ENCODE measurements at places on chromosomes 7 and 10.
A peak's percentile ranks its signal among the peaks of the same experiment; 100 is the strongest.

- no peak for DNase-seq
Observed at GRCh38 chr7:80843018-80843677, 75.7 kb downstream of the SEMA3C start.

GRCh38 chr10:101561068-101561915 is 26.8 kb downstream of the POLL start:
- no peak for DNase-seq

DNA sequence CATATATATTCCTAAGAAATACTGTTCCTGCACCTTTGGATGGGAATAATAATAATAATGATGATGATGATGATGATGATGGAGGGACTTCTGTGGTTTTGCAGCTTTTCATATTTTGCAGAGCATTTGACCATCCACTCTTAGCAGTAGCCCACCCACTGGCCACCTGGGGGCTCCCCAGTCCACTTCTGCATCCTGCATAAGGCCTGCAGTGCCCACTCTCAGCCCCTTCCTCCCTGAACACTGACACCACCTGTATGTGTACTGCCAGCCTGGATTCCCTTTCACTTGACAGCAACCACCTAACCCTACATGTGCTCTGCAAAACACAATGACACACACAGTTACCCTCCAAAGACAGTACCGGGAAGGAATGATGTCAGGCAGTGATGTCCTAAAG is 131.4 kb downstream of the ADAM12 start:
- no peak for DNase-seq

DNA sequence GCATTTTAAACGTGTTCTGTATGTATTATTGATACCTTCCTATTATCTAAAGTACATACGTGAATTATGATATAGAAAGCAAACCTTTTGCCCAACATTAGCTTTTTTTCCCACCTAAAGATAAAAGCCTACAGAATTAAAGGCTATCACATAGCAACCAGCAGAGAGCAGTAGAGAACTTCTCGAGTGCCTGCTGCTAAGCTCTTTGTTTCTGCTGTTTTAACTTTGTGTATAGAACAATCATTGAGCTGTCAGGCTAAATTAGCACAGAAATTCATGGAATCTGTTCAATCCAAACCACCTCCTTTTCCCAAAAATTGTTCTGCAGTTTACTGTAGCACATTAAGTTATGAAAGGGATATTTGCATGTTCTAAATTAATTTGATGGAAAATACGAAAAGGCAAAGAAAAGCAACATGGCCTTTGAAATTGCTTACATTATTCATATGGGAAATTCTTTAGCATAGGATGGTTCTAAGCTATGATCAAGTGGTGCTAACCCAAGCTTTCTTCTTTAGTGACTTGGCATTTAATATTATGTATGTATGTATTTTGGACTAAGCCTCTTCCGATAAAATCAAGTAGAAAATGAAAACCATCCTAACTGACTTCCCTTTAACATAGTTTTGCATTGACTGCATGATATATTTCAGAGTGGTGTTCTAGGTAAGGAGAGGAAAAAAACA is 1288.5 kb downstream of the GATA3 start:
- peak; percentile 16 for DNase-seq

DNA sequence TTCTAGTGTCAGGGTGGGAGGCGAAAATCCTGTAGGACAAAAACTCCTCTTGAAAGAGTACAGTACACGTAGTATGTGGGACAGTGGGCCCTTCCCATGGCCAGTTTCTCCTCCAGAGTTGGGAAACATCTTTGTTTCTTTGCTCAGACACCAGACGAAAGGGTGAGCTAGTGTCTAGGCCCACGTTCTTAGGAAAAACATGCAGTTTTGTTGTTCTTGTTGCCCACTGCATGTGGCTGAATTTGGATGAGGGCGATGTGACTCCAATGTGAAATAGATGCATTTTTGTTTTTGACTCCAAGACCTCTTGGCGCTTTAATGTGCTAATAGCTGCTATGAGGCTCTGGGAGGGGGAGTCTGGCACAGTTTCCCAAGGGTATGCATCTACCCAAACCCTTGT is 100.8 kb downstream of the ATXN7L1 start:
- DNase-seq = no peak

DNA sequence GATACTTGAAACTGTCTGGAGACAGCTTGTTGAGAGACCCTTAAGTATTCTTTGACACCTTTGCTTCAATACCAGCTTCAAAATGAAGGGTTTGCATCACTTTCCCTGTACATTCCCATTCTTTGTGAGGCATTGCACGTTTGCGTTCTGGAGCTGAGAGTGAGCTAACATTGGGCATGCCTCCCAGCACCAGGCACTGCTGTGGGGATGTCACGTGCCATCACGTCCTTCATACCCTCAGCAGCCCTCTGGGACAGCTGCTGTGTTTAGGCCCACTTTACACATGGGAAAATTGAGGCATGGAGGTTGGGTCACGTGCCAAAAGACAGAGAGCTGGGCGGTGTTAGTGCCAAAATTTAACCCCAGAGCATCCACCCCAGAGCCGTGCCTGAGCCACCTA is 66.2 kb upstream of the INSYN2A start:
- DNase-seq = no peak

DNA sequence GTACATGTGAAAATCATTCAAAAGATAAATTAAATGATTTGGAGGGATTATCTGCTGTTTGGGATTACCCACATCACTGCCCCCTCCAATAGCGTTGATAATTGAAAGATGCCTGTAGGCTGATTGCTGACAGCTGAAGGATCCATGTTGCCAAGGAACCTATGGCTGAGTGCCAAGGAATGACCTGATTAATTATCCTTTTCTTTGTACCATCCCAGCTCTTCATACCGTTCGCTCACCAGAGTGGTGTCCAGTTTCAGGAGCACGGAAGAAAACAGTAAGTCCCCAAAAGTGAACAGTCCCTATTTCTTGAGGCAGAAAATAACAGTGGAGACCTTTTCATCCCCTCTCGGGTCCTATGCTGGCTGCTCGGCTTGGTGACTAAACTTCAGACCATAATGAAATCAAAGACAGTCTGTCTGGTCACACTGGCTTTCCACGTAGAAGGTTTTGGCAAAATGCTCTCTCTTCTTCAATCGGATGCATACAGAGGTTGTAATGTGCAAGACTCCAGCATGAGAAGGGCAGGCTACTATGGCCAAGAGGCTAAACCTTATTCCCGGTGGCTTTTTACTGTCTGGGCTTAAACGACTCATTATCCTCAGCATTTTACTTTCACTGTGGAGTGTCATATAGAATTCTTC is 108.8 kb downstream of the SPAG6 start:
- DNase-seq = no peak

- DNase-seq = no peak
Observed at GRCh38 chr10:525565-526315, 163.7 kb downstream of the DIP2C start.

DNA sequence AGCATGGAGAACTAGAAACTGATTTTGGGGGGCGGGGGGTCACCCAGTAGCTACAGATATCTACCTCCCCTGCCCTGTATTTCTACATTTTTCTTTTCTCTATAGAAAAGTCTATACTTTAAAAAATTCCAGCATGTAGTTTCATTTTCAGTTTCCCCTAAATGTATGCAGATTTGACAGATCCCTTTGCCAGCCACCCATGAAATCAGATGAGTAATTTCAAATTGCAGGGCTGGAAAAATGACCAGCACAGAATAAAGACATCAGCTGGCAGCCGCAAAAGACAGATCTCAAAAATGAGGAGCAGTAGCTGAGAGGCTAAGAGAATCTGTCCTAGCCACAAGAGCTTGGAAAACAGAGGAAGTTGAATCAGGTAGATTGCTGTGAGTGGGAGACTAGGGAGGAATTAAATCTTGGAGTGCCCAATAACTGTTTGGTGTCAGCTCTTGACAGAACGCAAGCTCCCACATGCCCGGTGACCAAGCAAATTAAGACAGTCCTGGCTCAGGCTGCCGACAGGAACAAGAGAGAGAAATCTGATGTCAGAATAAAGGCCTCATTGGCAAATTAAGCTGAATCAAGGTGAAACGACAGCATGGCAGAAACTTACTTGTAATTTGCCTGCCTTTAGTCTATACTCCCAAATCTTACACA is 24.5 kb downstream of the ADRB1 start:
- no peak for DNase-seq

DNA sequence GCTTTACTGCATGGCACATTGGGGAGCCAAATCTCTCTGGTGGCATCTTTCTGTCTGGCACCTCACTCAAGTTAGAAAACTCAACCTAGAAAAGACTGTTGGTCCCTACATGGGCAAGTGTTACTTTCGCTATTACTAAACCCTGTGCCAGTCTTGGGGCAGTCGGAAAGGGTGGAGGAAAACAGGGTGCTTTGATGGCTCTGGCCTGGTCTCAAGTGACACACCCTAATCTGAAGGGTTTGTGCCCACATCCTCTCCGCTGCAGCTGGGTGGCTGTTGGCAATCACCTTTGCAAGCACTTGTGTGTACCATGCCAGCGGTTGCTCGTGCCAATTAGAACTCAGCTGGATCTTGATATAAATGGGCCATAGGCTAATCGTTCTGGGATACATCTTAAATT is 159.8 kb upstream of the ITGB1 start:
- peak; percentile 68 for DNase-seq

DNA sequence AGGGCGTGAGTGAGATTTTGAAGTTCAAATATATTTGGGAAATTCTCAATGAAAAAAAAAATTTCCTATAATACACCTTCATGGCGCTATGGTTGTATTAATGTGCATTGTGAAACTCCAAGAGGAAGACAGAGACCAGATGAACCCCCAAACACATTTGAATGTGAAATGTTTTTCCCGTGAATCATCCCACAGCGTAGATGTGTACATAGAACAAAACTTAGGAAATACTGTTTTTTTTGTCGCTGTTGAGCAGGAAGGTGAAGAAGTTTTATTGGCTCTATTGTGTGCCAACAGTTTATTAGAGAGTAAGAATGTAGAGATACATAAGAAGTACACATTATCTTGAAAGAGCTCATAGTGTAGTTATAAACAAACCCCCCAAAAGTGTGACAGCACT is 134.0 kb downstream of the KCND2 start:
- no peak for DNase-seq

- no peak for DNase-seq
Observed at GRCh38 chr7:4911111-4911828, 27.8 kb upstream of the RADIL start.

GRCh38 chr10:19431622-19432351 is 383.2 kb downstream of the MALRD1 start:
- DNase-seq = no peak

DNA sequence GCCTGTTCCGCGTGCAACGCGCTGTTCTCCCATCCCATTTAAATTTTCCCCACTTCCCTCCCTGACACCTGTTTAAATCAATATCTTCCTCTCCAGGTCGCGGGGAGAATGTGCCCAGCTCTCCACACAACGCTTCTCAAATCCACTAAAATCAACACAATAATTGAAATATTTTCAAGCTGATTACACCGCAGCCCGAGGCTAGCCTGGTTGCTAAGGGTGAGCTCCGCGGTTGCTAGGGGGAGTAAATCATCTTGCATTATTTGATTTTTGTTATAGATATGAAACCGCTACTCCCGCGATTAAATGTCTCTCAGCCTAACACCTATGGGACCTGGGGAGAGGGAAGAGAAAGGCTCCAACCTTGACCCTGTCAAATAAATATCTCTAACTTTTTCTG is 36.2 kb downstream of the UNCX start:
- no peak for DNase-seq

DNA sequence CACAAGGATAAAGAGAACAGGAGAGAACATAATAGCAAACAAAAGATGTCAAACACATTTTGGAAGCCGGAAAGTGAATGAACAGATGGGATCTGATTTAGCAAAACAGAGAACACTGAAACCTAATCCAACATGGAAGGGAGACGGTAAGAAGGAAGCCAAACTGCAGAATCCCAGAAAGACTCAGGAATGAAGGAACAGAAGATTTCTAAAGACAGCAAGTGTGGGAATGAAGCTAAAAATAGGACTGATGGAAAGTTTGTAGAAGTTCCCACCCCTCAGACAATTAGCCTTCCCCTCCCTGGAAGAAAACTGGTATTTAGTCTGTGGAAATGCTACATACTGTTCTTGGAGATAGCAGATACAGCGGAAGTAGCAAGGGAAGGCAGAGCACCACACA is 40.8 kb downstream of the SLC16A12 start:
- no peak for DNase-seq

All from CD4-positive, alpha-beta T cell treated with Interleukin-1 beta for 1 hour (primary cell).